ENCODE measurements at places on chromosomes 2 and 18.

DNA sequence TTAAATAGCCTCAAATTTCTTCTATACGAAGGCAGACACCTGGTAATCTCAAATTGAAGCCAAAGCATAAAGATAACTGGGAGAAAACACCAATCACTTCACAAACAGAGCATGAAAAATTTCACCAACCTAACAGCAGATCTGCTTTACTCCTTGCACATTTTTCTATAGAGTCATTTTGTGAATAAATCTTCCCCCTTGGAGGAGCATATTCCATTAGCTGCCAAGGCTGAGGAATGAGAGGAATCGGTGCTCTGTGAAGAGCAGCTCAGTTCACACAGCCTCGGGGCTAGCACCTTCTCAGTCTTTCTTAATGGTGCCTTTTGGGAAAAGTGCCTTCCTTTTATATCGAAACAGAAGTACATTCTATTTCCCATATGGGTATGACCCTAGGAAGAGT lies 1313.7 kb upstream of the NRXN1 start:
- DNase-seq = no peak

GRCh38 chr18:4146797-4147196 lies 308.3 kb downstream of the DLGAP1 start:
- no peak for DNase-seq

- DNase-seq = no peak
Observed at GRCh38 chr18:26550998-26551694, 2.8 kb upstream of the KCTD1 start.

DNA sequence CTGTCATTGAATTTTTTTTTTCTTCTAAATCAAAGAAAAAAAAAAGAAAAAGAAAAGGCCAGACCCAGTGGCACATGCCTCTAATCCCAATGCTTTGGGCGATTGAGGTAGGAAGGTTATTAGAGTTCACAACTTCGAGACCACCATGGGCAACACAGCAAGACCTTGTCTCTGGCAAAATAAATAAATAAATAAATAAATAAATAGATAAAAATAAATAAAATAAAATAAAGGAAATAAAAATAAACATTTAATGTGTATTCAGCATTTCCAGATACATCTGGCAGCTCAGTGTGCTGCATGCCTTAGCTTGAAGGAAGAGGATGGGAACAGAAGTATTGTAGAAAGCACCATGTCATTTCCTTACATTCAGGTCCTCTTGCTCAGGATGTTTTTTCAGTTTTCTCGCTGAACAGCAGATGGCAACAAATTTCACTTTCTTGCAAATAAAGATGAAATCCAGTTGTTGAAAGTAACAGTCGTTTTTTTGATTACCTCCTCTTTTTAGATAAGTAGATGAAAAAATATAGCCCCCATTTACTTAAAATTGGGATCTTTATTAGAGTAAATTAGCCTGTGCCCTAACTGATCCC lies 25.7 kb upstream of the FAM178B start:
- DNase-seq = no peak
